ENCODE measurements at places on chromosomes 3 and 15.

DNA sequence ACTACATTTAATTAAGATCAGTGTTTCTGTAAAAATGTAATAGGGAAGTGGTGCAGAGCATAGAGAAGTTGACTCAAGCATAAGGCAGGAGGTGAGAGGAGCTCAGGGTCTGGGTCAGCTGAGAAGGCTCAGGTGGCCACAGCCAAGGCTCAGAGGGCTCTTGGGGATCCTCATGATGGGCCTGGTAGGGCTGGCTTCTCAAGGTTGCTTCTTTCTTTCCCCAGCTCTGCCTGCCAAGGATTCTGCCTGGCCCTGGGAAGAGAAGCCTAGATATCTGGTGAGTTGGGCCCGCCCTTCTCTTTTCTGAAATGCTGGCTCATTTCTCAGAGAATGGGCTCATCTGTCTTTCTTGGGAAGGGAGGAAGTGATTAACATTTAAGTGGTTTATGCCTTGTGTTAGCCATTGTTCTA is 6.5 kb downstream of the ZNF589 start:
- H3K4me1 ChIP-seq, result peaks cover 38% of the 10 kb centered on the region

DNA sequence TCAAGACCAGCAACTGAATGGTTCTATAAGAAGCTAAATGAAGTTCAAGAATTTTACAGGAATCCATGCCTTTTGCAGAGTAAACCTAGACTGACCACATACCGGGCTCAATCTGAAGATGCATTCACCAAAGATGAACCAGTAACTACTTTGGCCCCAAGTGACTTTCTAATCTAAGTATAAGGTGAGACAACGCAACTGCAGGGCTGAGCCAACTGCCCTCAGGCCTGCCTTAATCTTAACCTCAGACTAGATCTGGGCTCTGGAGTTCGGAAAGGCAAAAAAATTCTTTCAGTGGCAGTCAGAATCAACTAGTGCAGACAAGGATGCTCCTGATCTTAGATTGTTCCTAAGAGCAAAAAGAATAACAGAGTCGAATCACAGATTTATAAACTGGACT is 48.3 kb downstream of the EXD1 start:
- H3K27ac ChIP-seq, result no peak overlapping the region
- H3K4me1 ChIP-seq, result no peaks in the 10 kb centered on the region
- DNase-seq, result no peak
- H3K36me3 ChIP-seq, result no peaks in the 10 kb centered on the region

GRCh38 chr15:37764733-37765191 is 169.7 kb upstream of the TMCO5A start:
- no peaks in the 10 kb centered on the region for H3K27me3 ChIP-seq
- no peak overlapping the region for H3K27ac ChIP-seq
- H3K36me3 ChIP-seq, result no peaks in the 10 kb centered on the region
- peaks cover 17% of the 10 kb centered on the region for H3K4me1 ChIP-seq
- DNase-seq, result no peak

DNA sequence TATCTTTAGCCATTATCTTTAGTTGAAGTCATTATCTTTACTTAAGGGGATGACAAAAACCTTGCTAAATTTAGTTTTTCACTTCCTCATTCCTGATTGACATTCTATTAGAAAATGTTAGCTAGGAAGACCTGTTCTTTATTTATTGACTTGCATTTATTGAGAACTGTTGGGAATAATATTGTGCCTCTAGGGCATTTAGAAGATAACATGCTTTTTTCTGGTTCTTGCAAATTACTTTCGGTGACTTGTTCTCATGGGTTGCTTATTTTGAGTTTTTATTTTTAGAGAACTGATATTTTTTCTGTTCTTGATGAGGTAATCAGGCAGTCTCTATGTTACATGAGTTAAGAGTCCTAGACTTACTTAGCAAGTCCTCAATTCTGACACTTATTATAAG is 48.3 kb upstream of the CTDSPL start:
- no peaks in the 10 kb centered on the region for H3K4me1 ChIP-seq
- no peak overlapping the region for H3K4me3 ChIP-seq
- no peaks in the 10 kb centered on the region for H3K36me3 ChIP-seq
- H3K27ac ChIP-seq, result no peak overlapping the region

GRCh38 chr3:193906849-193907410 is 229.0 kb upstream of the HES1 start:
- DNase-seq, result no peak
- H3K27me3 ChIP-seq, result peaks cover 7% of the 10 kb centered on the region
- H3K36me3 ChIP-seq, result no peaks in the 10 kb centered on the region
- peaks cover 23% of the 10 kb centered on the region for H3K4me1 ChIP-seq
- no peak overlapping the region for H3K27ac ChIP-seq

GRCh38 chr3:72343078-72343477 is 505.2 kb downstream of the SHQ1 start:
- peaks cover 75% of the 10 kb centered on the region for H3K4me1 ChIP-seq
- DNase-seq, result peak; percentile 44
- no peaks in the 10 kb centered on the region for H3K36me3 ChIP-seq

DNA sequence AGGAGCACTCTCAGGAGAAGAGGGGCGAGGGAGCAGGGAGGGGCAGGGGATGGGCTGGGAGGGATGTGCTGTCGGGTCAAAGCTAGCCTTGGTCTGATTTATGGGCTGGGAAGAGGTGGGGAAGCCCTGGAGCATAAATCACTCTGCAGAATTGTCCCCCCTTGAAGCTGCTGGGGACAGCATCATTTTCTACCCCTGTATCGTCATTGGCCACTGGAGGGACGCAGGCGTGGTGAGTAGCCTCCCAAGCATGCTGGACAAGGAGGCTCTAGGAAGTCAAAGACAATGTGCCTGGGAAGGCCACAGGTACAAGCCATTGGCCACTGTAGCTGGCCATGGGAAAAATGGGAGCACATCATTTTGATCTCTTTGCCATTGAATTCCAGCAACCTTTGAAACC is 175.5 kb upstream of the CTDSPL start:
- H3K27ac ChIP-seq, result no peak overlapping the region
- DNase-seq, result no peak
- H3K27me3 ChIP-seq, result no peaks in the 10 kb centered on the region
- H3K36me3 ChIP-seq, result no peaks in the 10 kb centered on the region
- H3K4me1 ChIP-seq, result no peaks in the 10 kb centered on the region
- no peak overlapping the region for H3K4me3 ChIP-seq

DNA sequence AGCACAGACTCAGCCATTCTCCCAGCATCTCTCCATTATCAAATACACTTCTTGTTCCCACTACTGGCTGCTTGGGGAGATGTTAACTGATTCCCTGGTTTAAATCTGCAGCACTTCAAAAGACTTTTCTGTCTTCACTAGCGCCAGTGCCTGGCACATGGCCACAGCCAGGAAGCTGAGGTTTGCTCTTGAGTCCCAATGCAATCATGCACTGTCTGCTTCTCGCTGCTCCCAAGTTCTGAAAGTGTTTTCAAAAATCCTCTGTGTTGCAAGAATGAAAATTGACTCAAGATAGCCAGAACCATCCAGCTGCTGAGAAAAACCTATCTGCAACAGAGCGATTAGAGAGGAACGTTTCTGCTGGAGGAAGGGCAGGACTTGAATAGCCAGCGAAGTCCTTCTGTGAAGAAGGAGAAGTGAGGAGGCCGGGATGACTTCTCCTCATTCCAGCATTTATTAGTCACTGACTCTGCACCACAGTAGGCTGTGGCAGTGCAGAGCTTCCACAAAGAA is 358.4 kb upstream of the NR2F2 start:
- no peak overlapping the region for H3K27ac ChIP-seq
- H3K4me3 ChIP-seq, result no peak overlapping the region
- H3K36me3 ChIP-seq, result no peaks in the 10 kb centered on the region
- DNase-seq, result no peak
- no peaks in the 10 kb centered on the region for H3K4me1 ChIP-seq

GRCh38 chr3:5437783-5438323 is 250.3 kb downstream of the EDEM1 start:
- H3K27ac ChIP-seq, result no peak overlapping the region
- no peak for DNase-seq
- no peak overlapping the region for H3K4me3 ChIP-seq
- no peaks in the 10 kb centered on the region for H3K36me3 ChIP-seq
- no peaks in the 10 kb centered on the region for H3K4me1 ChIP-seq
- H3K27me3 ChIP-seq, result peaks cover 14% of the 10 kb centered on the region

GRCh38 chr15:47822048-47822447 is 104.7 kb downstream of the SEMA6D start:
- H3K27me3 ChIP-seq, result peaks cover 31% of the 10 kb centered on the region
- H3K36me3 ChIP-seq, result no peaks in the 10 kb centered on the region
- H3K27ac ChIP-seq, result no peak overlapping the region
- H3K4me3 ChIP-seq, result no peak overlapping the region
- no peaks in the 10 kb centered on the region for H3K4me1 ChIP-seq

DNA sequence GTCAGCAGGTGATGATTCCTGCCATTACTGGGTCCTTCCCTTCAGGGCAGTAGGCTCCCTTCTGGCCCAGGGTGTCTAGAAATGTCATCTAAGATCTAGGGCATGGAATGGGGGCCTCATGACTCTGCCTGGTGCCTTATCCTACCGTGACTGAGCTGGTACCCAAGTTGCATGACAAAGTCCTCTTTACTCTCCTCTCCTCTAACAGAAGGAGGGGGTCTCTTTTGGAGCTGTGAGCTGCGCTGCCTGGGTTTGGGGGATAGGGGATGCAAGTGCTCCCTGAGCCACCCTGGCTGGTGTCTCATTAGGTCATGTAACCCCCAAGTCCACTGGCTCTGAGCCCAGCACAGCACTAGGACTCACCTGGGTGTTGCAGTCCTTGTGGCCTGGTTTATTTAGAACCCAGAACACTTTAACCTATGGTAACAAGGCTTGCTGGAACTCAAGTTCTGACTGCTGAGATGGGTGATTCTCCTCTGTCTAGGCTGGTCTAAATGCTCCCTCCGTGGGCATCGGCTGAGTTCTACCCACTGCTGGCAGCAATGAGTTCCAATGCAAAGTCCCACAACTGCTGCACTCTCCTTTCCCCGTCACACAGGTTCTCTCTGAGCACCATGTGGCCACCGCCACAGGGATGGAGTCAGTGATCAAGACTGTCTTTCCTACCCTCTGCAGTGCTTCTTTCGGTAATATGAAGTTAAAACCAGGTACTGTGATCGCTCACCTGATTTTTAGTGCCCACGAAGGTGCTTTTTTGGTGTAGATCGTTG is 34.0 kb downstream of the XXYLT1 start:
- H3K27ac ChIP-seq, result no peak overlapping the region
- H3K4me1 ChIP-seq, result no peaks in the 10 kb centered on the region
- H3K27me3 ChIP-seq, result no peaks in the 10 kb centered on the region
- peak; percentile 8 for DNase-seq

DNA sequence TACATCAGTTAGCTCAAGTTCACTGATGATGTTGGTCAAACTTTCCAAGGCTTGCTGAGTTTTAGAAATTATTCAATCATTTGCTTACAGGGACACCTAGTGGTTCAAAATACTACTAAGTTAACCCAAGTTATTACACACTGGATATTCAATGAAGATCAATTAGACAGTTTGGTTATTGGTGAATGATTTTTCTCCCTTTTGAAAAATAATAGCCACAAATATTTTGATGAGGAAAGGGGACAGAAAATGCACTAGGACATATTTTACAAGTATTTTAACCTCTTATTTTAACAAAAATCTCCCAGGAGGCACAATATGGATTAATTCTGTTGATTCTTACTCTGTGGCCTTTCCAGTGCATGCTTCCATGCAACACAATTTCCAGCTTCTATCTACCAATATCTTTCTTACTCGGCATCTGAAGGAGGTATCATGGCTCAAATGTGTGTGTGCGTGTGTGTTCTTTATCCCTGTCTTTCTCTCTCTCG is 20.1 kb upstream of the GOLGA6L2 start:
- DNase-seq, result no peak
- H3K4me1 ChIP-seq, result no peaks in the 10 kb centered on the region
- peaks cover 6% of the 10 kb centered on the region for H3K27me3 ChIP-seq
- H3K36me3 ChIP-seq, result no peaks in the 10 kb centered on the region
- H3K4me3 ChIP-seq, result no peak overlapping the region
- no peak overlapping the region for H3K27ac ChIP-seq

- no peaks in the 10 kb centered on the region for H3K27me3 ChIP-seq
- H3K4me1 ChIP-seq, result peaks cover 17% of the 10 kb centered on the region
- DNase-seq, result no peak
- H3K36me3 ChIP-seq, result no peaks in the 10 kb centered on the region
- H3K27ac ChIP-seq, result no peak overlapping the region
- no peak overlapping the region for H3K4me3 ChIP-seq
These were observed 33.6 kb downstream of the CD200R1L start for GRCh38 chr3:112813016-112813415.

DNA sequence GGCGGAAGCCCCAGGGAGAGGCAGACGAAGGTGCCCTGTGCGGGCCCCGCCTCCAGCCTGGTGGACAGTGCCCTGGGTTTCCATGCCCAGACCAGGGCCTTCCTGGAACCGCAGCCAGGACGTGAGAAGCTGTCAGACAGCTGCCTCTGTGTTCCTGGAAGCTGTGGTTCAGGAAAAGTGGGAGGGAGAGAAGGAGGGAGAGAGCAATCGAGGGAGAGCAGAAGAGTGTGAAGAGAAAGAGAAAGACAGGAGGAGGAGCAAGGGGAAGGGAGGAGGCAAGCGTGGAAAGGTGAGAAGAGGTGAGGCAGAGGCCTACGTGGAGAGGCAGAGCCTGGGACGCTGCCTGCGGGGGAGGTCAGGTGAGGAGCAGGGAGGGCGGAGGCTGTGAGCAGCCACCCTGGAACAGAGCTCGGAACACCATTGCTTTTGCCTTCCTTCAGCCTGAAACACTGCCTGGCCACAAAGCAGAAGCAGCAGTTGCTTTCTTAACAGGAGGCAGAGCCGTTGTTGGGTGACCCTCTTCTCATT is 18.6 kb downstream of the ZDHHC19 start:
- H3K27ac ChIP-seq, result peak overlapping the region; percentile 92
- no peaks in the 10 kb centered on the region for H3K27me3 ChIP-seq
- H3K4me3 ChIP-seq, result peak overlapping the region; percentile 41
- peak; percentile 50 for DNase-seq

DNA sequence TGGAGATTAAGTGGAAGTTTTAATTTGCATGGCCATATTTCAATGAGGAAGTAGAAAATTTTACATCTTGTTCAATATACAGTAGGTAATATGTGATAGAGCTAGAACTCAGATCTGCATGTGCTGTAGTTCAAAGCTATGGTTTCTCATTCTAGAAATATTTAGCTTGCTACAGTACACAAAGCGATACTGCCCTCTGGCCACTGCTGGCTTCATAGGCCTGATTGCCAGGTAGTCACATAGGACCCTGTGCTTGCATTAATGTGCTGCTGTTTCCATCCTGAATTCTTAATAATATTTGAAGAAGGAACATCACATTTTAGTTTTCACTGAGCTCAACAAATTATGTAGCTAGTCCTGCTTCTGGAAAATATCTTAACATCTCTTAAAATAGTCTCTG is 87.0 kb downstream of the PLSCR2 start:
- no peaks in the 10 kb centered on the region for H3K4me1 ChIP-seq
- peaks cover 9% of the 10 kb centered on the region for H3K27me3 ChIP-seq
- no peak overlapping the region for H3K27ac ChIP-seq
